ENCODE measurements at places on chromosomes 7 and 10.

DNA sequence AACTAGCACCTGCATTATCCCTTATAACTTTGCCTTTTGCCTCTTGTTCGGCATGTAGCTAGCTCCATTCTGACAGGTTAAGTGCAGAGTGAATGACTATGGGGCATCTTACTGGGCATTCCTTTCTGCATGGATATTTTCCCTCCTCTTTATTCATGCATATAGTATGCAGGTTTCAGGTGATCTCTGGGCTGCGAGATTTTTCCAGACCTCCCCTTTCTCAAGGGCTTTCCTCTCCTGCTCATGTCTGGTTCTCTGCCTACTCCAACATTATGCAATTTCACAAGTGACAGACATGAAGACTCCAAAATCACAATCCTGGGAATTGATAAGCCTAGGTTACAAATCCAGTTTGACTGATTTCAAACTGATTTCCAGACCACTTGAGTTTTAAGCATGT, 503.8 kb downstream of the NXPH1 start:
- no peak for DNase-seq

DNA sequence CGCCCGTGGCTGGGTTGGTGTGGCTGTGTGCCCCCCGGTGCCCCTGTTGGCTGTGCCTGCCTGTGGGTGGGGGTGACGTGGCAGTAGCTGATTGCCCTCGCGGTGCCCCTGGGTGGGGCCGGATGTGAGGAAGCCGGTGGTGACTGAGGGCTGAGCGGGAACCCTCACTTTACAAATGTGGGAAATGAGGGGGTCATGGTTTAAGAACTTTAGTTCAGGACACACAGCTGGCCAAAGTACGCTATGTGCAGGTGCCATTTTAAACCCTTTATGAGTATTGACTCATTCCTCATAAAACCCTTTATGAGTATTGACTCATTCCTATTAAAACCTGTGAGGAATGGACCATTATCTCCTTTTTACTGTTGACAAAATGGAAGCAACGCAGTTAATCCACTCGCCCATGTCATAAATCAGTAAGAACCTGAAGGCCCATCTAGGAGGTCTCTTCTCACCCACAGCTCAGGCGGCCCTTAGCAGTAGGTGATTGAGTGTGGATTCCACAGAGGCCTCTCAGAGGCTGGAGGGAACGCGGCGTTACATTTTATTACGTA, 290.1 kb upstream of the COBL start:
- DNase-seq, result peak; percentile 25

DNA sequence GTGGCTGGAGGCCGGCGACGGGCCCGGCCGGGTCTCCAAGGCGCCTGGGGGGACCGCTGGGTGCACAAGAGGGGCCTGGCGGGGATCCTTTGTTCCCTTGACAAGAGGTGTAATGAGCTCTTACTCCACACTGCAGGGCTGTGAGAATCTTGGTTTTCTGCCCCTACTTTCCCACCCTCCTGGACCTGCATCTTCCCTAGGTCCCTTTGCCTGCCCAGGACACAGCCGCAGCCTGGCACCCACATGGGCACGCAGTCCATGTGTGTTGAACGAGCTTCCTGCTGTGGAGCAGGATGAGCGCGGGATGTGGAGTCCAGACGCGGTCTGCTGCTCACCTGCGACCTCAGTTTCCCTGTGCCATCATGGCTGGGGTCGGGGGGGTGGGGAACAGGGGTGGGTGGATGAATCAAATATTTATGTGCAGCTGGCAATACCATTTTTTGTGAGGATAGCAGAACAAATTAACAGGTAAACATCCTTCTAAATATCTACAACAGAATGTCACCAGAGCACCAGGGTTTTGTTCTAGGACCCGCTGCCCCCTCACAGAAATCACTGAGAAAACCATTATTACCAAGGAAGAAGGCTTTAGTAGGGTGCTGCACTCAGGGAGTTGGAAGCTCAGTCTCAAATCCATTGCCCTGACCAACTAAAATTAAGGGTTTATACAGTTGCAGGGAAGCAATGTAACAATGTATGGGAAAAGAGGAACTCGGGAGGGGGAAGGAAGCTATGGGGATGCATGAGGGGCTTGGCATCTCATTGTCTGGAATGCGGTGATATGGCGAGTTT, 474 bp upstream of the NSMCE4A start:
- no peak for DNase-seq

- no peak for DNase-seq
Measured at GRCh38 chr7:2033586-2034135, 199.1 kb downstream of the MAD1L1 start.

- DNase-seq, result no peak
Measured at GRCh38 chr10:79072994-79073645, 4.4 kb downstream of the ZMIZ1 start.

DNA sequence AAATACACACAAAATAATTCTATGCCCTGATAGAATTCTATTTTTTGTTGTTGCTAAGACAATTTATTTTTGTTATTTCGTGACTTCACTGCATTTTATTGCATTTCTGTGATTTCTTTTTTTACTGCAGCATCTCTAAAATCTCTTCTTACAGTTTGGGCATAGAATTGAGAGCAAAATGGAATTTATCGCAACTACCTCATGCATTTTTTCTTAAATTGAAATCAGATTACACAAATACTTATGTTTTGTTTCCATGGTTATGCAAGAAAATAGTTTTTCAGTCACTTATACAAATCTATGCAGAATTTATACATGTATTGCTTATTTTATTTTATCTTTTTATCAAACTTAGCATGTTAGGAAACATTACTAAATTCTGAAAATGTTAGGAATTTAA, 781.8 kb upstream of the LRRTM3 start:
- DNase-seq, result no peak

GRCh38 chr10:32142646-32143045, 86.4 kb upstream of the KIF5B start:
- no peak for DNase-seq

- DNase-seq, result no peak
Measured at GRCh38 chr10:80187465-80188409, 17.6 kb downstream of the ANXA11 start.

GRCh38 chr10:84460520-84460919, 132.1 kb downstream of the CCSER2 start:
- DNase-seq, result no peak

DNA sequence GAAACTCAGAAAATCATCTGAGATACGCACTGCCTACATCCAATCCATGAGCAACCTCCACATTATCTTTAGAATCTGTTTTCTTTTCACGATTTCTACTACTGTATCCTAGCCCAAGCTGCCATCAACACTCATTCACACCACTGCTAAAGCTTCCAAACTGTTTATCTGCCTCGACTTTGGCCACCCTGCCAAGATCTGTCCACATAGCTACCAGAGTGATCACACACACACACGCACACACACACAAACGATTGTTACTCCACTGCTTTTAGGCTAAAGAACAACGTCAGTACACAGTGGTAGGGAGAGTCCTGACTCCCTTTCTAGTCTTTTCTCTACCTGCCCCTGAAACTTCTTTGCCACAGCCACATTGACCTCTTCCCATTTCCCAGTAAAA, 142.0 kb downstream of the CCDC71L start:
- no peak for DNase-seq

DNA sequence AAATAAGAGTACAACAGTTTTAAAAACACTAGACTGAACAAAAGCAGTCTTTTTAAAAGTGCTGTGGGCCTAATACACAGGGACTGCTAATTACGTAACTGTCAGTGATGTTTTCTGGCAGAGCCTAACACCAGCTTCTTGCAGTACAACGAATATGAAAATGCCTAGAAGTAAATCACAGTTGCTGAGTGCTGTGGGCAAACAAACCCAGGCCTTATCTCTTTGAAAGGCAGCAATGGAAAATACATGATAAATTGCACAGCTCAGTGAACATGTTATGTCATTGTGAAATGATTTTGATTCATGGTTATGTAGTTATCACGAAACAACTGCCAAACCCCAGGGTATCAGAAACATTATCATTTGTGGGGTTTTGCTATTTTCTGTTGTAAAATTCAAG, 428.4 kb downstream of the GFRA1 start:
- no peak for DNase-seq

GRCh38 chr10:116045366-116046356, 227.3 kb downstream of the GFRA1 start:
- DNase-seq, result no peak

GRCh38 chr7:32079510-32079909, 9.3 kb upstream of the PDE1C start:
- DNase-seq, result no peak

DNA sequence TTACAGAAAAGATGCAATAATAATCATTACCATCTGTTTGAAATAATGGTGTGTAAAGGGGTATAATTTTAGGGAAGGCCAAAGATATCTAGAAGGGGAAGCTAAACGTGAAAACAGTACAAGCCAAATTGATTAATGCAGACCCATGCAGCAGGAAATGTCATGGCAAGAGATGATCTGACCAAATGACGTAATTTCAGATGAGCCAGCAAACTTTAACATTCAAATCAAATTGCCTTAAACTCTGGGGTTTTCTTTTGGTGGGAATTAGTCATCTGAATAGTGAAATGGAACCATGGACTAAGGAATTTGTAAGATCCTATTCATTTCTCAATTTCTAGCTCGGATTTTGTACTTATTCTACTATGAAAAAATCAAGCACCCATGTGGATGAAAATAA, 21.4 kb upstream of the SCIN start:
- DNase-seq, result no peak

- no peak for DNase-seq
Measured at GRCh38 chr7:37643876-37644275, 39.7 kb upstream of the GPR141 start.

GRCh38 chr10:72260239-72260975, 13.3 kb upstream of the DDIT4 start:
- DNase-seq, result no peak

DNA sequence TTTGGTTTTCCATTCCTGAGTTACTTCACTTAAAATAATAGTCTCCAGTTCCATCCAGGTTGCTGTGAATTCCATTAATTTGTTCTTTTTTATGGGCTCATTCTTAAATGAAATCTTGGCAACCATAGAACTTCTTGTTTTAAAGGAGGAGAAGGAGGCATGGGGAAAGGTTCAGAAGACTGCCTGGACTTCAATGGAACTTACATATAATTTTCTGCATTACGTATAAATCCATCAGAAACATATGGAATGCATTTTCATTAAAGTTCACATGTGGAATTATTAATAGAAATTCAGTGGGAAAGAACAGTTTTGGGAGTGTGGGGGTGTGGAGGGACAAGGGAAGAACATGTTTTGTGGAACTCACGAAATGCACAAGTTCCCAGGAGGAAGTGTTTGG, 176.6 kb upstream of the PRKCQ start:
- DNase-seq, result no peak

GRCh38 chr10:122515588-122516231, 44.8 kb upstream of the DMBT1 start:
- DNase-seq, result no peak

GRCh38 chr7:129240119-129240820, 15.4 kb downstream of the AHCYL2 start:
- DNase-seq, result no peak

GRCh38 chr10:130189608-130190054, 53.4 kb downstream of the GLRX3 start:
- no peak for DNase-seq

DNA sequence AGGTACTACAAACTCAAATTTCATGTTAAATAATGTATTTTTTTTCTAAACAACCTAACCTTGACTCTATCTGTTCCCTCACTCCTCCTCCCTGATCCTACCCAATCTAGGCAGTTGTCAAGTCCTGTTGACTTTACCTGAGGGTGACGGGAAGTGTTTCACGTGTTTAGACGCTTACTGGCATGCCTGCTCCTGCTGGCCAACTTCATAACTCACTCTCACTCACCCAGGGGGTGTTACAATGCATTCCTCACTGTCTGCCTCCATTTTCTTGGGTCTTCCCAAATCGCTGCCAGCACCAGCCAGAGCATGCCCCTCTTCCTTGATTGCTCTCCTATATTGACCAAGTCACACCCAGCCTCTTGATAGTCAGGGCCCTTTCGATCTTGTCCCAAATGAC, 28.3 kb downstream of the CRCP start:
- no peak for DNase-seq

DNA sequence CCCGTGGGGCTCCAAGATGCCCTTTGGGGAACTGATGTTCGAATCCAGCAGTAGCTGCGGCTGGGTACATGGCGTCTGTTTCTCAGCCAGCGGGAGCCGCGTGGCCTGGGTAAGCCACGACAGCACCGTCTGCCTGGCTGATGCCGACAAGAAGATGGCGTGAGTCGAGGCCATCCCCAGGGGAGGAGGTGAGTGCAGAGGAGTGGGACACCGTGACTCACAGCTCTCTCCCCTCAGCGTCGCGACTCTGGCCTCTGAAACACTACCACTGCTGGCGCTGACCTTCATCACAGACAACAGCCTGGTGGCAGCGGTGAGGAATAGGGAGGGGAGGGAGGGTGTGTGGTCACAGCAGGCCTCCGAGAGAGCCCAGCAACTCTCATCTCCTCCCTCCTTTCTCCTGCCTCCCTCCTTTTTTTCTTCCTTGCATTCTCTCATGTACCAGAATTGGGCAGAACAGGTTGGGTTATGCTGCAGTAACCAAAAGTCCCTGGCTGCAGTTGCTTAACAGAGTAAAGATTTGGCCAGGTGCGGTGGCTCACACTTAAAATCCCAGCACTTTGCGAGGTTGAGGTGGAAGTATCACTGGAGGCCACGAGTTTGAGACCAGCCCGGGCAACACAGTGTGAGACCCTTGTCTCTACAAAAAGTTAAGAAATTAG, 16.5 kb downstream of the ARPC1B start:
- no peak for DNase-seq

DNA sequence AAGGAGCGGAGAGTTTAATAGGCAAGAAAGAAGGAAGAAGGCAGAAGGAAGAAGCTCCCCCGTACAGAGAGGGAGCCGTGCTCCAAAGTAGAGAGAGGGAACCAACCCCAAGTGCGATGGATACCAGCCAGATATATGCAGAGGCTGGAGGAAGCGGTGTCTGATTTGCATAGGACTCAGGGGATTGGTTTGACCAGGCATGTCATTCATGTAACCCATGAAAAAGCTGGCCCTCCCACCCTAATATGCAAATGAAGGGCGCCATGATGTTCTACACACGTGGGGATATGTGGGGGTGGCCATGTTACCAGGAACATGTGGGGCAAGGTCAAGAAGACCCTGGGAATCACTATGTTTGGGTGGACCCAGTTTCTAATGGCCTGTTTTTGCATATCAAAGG, 40.6 kb upstream of the FAM3C start:
- DNase-seq, result no peak
